Left renal pelvis (tissue), 4 donors: ENCODE measurements at places on chromosomes 3 and 15.

GRCh38 chr3:56406826-56407515, 61.3 kb downstream of the ERC2 start:
- DNase-seq: peak; percentile 14

- no peak for DNase-seq
These were observed 5.6 kb upstream of the SLC33A1 start for GRCh38 chr3:155859859-155860258.

GRCh38 chr15:63340878-63341277, 40.8 kb downstream of the CA12 start:
- no peak for DNase-seq

DNA sequence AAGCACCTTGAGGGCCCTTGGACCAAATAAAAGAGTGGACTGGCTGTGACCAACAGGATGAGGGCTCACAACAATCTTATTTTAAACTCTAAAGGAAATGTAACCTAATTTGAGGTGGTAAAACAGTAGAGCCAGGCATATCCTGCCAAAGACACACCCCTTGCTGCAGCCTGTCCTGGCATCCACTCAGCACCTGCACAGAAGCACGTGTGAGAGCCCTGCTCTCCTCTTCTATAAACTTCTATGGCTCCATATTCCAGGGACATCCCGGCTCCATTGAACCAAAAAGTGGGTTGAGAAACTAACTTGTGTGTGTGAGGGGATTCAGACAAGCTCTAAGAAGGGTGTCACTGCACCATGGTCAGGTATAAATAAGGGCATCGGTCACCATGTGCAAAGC, 190.9 kb upstream of the CHRNA7 start:
- no peak for DNase-seq

DNA sequence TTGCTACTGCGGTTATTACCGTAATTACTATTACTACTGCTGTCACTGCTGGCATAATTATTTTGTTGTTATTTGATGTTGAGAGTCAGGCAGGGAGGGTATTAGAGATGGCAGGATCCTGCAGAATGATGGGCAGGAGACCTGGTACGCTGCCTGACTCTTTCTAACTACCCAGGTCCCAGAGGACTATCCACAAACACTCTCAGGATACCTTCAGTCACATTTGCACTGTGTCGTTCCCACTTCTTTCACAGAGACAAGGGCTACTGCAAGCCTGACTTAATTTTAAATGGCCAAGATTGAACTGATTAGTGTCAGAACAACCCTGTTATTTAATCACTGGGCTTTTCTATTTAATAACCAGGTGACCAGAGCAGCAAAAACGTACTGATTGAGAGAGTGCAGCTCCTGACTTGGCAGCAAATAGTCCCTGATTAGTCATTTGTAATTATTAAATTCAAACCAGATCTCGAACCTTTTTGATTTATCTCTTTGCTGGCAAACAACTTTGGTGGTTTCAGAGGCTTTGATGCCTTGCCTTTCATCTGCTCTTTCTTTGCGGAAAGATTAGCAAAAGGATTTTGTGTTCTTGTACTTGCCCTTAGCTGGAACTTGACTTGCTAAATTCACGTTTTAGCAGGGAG, 88.8 kb upstream of the ARHGEF3 start:
- no peak for DNase-seq

- no peak for DNase-seq
These were observed 60.8 kb upstream of the ZBTB38 start for GRCh38 chr3:141307351-141308059.

DNA sequence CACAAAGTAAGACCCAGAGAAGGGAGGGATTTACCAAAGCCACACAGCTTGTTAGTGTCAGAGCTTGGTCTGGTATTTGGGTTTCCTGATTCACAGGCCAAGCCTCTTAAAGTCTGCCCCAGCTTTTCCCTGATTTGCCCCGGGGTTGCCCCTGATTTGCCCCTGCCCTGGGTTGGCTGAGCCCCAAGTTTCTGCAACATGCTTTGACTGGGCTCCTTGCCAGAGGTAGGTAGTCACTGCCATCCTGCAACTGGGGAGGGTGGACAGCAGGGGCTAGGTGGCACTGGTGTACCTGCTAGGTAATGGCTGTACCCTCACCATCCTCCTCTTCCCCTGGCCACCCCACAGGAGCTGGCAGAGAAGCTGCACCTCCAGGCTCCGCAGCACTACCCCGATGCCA, 2.5 kb downstream of the MPI start:
- no peak for DNase-seq
